NCI-H2029 treated with DMSO at 0.1 percent for 48 hours (cell line): ENCODE measurements at places on chromosomes 13 and 19.

DNA sequence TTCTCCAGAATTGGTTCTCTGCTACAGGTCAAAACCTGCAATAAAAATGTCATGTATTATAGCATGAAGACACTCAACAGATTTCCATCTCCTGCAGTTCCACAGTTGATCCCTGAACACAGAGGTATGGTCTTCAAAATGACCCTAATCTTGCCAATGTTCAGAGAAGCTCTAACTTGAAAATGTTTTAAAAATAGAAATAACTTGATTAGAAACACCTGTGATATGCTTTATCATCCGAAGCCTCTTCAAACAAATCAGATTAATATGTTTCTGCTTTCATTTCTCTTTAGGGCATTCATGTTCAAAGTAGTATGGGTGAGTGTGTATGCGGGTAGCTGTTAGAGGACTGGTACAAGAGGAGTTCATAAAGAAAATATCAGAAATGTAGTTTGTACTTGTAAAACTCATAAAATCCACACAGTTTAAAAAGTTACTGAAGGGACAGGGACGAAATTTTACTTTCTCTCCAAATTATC lies 60.4 kb downstream of the KCNRG start:
- no peak for DNase-seq

- DNase-seq: peak; percentile 40
Observed at GRCh38 chr13:20489185-20489820, 36.4 kb downstream of the CRYL1 start.

- no peak for DNase-seq
Observed at GRCh38 chr13:99014522-99014921, 36.7 kb upstream of the DOCK9 start.

DNA sequence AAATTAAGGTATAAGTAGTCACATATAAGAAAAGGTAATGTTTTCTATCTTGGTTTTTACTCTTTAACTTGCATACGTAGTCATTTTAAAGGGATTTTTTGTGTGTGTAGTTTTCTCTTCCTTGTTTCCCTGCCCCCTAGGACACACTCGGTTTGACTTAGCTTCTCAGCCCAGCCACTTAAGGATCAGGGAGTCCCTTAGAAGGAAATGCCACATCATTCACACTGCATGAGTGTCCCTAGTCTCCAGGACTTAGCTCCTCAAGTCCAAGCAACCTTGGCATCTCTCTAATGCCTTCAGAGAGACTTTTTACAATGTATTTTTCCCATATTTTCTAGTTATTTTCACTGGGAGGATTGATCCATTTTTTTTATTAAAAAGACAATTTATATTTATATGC lies 1407.7 kb downstream of the EFNB2 start:
- DNase-seq: no peak

GRCh38 chr13:28161370-28161769 lies 23.0 kb downstream of the PAN3 start:
- no peak for DNase-seq

GRCh38 chr13:88068975-88069374 lies 397.8 kb downstream of the SLITRK5 start:
- DNase-seq: no peak

DNA sequence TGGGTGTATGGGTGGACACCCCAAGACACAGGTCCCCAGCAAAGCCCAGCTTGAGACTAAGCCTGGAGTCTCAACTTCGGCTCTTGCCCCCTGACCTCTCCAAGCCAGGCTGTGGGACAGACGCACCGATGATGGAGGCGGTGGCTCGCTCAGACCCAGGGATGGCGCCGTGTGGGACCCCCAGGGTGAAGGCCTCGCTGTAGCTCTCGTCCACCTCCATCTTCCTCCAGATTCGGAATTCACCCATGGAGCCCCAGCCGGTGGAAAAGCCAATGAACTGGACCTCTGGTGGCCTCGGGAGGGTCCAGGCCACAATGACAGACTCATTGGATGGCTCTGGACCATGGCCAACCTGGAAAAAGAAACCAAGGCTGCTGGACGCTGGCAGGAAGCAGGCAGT lies 39.1 kb downstream of the F2RL3 start:
- DNase-seq: no peak

DNA sequence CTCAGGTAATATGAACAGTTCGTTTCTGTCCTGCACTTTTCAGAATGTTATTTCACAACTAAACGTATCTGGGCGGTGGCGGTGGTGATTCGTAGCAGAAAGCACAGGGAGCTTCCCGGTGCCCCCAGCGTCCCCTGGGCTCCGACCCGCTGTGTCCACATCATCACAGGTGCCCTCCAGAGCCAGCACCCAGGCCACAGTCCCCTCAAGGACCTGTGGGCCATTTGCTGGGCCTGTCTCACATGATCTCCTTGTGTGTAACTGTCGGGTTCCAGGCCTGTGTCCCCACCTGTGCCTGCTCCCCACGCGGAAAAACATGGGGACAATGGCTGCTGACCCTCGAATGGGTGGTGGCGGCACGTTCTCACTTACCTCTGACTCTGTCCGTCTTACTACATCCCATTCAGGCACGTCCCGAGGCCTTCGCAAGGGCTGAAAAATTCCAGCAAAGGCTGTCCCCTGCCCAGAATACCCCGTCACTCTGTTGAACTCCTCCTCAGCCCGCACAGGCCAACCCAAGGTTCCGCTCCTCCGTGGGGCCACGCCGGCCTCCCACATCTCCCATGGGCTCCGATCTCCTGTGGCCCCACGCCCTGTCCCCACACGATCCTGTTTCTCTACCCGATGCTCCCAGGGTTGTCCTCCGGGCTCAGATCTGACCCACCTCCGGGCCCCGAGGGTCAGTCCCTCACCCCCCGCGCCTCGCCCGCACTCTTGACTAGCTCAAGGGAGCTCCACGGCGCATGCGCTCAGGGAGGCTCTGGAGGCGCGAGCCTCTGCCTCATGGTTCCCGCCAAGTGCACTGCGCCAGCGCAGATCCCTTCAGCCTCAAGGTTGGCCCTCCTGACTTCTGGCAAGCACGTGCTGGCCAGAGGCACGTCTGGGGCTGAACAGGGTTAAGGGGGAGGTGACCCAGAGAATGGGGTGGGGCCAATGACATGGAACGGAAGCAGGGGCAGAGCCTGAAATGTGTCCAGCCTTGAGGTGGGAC lies 21.2 kb downstream of the DEDD2 start:
- DNase-seq: no peak

GRCh38 chr19:36627057-36627456 lies 21.9 kb downstream of the ZNF382 start:
- no peak for DNase-seq

- no peak for DNase-seq
Observed at GRCh38 chr19:1232652-1233072, 5.1 kb downstream of the CBARP start.

GRCh38 chr13:43776501-43777079 lies 10.2 kb downstream of the ENOX1 start:
- DNase-seq: no peak

- no peak for DNase-seq
Observed at GRCh38 chr19:35760711-35761349, 2.9 kb downstream of the PROSER3 start.

GRCh38 chr19:56474308-56474707 lies 2.8 kb downstream of the ZNF667 start:
- no peak for DNase-seq

DNA sequence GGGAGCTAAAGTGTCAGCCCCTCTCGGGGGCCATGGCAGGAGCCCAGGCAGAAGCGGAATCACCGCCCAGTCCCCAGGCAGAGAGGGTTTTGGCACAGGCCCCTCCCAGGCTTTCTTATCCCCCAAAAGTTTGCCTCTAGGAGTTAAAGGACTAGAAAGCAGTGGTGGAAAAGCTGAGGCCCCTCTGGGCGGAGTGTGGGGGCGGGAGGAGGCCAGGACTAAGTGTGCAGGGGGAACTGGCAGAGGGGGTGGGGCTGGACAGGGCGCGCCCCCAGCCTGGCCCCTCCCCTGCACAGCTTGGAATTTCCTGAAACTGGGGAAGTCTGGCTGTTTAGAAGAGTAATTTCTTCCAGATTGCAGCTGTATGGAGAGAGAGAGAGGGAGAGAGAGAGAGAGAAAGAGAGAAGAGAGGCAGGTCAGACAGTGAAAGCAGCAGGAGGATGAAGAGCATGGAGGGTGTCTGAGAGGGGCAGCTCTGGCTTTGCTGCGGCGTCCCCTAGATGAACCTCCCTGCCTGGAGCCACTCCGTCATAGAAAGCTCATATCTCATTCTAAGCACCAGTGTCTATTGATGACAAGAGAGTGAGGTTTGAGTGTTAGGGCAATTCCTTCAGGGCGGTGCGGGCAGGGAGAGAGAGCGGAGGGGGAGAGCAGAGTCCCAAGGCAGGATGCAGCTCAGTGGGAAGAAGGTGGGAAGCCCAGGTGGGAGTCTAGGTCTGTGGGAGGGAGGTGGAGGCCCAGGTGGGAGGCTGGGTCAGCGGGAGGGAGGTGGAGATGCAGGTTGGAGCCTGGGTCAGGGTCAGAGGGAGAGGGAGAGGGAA lies at the start of gene CDC42EP5:
Gene CDC42EP5, minus strand, starts transcription at position 226 of the 821 bp plus-strand sequence. CDS start 7,749 bp downstream, outside the sequence.
- no peak for DNase-seq

- no peak for DNase-seq
Observed at GRCh38 chr13:49219647-49220035, 497 bp upstream of the MLNR start.

GRCh38 chr13:109348519-109349258 lies 437.7 kb downstream of the IRS2 start:
- DNase-seq: no peak

GRCh38 chr19:55635334-55635717 lies 5.5 kb upstream of the ZNF580 start:
- no peak for DNase-seq

GRCh38 chr19:35903550-35904179 lies 1.3 kb downstream of the HCST start:
- DNase-seq: peak; percentile 3

DNA sequence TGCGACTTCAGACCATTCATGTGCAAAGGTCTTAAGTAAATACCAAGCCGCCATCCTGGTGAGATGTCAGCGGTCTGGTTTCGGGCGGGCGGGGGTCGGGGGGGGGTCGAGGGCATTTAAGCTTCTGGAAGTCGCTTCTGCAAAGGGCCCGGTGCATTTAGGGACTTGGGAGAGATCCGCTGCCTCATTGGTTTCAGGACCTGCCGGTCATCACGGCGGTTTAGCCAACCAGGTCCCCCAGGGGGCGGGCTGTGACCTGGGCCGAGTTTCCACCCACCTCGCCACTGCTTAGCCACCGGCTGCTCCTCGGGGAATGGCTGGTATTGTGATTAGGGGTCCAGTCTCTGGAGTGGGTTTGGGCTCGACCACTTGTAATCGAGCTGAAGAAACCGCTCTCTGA lies 7.8 kb downstream of the ANKLE1 start:
- no peak for DNase-seq

DNA sequence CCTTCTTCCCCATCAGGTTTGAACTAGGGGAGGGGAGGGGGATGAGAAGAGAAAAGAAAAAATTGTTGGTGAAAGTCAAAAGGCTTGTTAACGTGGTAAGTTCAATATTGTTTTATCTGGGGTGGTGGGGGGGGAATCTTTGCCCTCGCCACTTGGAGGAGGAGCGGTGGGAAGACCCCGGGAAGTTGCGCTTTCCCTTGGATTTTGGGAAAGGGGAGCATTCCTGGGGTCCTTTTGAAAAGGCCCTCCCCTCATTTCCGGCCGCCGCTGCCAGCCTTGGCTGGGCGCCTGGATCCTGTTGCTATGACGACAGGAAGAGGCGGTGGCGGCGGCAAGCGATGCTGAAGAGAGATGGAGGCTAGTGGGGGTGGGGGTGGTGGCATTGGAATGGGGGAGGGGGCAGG lies 4.6 kb upstream of the CACNG8 start:
- no peak for DNase-seq

- peak; percentile 81 for DNase-seq
Observed at GRCh38 chr19:52734893-52735661, at the start of gene ZNF611. Gene ZNF611 (minus strand): TSS chr19:52735044. CDS start chr19:52715894, 19,150 bp downstream.

DNA sequence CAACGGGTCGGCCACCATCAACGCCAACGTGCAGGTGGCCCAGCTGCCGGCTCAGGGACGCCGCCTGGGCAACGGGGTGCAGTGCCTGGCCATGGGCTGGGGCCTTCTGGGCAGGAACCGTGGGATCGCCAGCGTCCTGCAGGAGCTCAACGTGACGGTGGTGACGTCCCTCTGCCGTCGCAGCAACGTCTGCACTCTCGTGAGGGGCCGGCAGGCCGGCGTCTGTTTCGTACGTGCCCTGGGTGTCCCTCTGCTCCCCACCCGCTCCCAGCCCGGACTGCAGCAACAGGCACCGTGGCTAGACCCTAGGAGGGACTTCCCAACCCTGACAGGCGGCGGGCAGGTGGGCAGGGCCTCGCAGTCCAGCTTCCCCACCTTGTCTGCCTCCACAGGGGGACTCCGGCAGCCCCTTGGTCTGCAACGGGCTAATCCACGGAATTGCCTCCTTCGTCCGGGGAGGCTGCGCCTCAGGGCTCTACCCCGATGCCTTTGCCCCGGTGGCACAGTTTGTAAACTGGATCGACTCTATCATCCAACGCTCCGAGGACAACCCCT lies 3.5 kb downstream of the ELANE start:
- DNase-seq: no peak

GRCh38 chr19:31340042-31341025 lies 8.9 kb downstream of the TSHZ3 start:
- no peak for DNase-seq

GRCh38 chr19:17855280-17856152 lies 4.2 kb upstream of the RPL18A start:
- peak; percentile 59 for DNase-seq

DNA sequence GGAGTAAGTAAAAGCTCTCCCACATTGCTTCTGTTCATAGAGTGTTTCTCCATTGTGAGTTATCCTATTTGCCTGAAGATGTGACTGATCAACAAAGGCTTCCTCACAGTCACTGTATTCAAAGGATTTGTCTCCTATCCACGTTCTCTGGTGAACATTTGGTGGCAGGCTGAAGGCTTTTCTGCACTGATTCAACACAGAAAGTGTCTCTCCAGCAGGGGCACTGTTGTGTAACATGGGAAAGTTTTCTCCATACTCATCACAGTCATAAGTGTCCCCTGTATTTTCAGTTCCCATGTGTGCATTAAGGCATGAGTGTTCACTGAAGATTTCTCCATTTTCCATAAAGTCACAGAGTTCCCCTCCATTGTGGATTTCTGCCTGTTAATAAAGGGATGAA lies 17.6 kb downstream of the ZNF121 start:
- no peak for DNase-seq

DNA sequence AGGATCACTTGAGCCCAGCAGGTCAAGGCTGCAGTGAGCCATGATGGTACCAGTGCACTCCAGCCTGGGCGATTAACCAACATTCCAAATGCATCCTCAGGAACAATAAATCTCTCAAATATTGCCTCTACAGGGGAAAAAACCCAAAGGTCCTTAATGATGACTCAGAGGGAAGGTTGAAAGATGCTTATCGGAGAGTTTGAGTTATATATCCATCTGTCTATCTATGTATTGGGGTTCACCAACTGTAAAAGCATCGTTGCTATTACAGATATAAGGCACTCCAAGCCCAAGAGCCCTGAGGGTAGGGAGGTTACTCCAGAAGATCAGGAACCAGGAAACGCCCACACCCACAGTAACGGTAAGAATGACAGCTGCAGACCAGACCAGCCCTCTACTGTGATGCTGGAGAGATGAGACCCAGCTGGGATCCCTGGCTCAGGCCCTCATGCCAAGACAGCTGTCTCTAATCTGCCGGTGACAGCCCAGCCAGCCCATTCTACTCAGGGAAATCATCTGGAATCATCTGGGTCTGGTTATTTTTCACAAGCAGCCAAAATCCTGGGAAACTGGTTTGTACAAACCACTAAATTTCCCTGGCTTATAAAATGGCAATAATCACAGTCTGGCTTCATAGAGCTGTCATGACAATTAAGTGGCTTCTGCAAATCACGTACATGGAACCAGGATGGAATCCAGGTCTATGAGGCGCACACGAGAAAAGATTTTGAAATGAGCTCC lies 23.8 kb downstream of the TEX101 start:
- no peak for DNase-seq

- no peak for DNase-seq
Observed at GRCh38 chr13:111992911-111993310, 74.0 kb upstream of the SOX1 start.
